ENCODE measurements at places on chromosomes 2 and 18.

DNA sequence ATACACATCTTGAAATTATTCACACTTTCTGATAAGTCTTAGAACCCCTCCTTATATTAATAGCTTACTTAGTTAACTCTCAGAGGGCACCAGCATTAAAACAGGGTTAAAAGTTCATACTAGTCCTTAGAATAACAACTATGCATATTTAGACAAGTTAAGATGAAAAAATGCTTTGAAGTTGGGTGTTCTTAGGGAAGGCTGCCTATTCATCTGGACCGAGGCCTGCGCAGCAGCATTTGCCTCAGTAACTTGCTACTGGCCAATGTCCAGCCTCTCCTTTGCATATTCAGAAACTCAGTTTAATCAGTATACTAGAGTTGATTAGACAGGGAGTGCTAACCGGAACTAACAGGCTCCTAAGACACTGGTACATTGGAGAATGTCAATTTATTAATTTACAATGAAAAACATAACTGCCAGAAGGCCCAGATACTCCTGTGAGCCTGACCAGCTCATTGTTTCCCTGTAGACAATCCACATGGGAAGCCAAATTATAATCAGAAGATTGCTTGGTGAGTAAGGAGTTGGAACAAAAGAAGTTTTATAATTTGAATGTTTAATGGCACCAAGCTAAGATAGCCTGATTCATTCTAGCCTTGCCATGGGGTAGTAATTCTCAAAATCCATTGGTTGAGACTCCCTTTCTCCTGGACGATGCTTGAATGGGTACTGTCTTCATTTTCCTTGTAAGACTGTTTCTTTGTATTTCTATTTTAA lies 48.9 kb downstream of the DYNC1I2 start:
- no peak for DNase-seq

GRCh38 chr2:142722086-142722485 lies 155.4 kb upstream of the KYNU start:
- no peak for DNase-seq

- no peak for DNase-seq
Observed at GRCh38 chr2:151534001-151534400, 124.3 kb downstream of the RIF1 start.

DNA sequence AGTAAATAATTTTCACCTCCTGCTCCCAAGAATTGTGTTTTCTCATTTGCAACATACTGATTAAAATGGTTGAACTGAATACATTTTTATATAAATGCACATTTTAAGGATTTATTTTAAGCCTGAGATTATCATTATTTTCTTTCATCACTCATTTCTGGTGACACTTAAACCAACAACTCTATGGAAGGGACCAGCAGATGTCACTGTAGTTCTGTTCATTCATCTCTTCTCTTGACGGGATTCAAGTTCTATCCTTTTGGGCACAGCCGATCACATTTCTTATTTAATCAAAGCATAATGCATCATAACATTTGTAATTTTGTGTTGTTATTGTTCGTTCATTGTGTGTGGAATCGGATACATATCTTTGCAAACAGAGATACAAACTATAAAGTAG lies 417.9 kb downstream of the HRH4 start:
- no peak for DNase-seq

DNA sequence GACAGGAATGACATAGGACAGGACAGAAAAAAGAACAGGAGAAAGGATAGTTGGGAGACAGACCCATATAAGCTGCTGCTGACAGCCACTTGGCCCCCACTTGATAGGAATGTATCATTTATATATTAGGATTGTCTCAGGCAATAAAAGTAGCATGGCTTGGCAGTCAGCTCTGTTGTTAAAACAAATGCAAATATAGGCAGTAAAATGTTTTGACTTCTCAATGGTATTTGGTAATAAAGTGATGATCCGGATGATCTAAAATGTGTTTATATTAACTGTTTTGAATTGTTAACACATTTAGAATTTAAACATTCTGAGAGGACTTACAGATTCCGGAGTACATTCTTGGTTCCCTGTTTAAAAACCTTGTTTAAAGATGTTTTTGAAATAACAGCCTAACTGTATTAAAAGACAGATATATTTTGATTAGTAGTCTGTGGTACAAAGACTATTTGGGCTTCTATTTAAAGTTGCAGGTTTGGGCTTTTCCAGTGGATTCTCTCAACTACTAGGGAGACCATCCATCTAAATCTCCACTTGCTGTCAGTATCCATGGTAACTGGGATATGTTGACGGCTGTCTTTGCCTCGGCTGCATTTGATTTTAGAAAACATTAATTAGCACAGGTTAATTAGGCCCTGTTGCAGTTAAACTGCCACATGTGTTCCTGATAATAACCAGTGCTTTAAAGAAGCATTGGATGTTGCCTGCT lies 147.6 kb downstream of the ESCO1 start:
- no peak for DNase-seq

DNA sequence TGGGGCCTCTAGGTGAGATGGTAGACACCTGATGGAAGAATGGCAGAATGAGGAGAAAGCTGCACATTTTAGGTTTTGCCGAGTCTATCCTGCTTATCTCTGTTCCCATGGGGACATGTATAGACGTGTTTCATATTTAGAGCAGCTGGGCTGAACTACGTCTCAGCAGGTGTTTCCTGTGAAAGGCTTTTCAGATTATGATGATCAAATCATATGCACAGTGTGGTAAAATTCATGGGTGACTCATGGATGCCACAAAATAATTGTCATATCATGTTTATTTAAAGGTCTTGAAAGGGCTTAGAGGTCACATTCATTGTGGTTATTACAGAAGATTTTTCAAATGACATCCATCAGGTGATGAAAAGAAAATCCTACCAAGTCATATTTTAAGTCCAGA lies 90.5 kb downstream of the ICOS start:
- DNase-seq: peak; percentile 44

DNA sequence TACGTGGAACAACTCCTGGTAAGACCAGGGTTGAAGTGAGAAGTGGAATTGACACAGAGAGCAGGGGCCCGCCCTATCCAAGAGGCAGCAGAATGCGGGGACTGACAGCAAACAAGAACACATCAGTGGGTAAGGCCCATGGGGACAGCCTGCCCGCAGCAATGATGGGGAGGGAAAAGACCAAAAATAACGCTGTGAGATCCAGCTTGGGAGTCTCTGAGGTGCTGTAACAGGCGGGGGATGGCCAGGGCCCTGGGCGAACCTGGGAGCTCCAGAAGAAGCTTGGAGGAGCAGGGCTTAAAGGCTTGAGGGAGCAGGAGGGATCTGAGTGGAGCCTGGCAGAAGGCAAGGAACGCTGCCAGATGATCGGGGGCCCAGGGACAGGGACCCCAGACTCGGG lies 173.4 kb downstream of the TMEM200C start:
- DNase-seq: no peak

DNA sequence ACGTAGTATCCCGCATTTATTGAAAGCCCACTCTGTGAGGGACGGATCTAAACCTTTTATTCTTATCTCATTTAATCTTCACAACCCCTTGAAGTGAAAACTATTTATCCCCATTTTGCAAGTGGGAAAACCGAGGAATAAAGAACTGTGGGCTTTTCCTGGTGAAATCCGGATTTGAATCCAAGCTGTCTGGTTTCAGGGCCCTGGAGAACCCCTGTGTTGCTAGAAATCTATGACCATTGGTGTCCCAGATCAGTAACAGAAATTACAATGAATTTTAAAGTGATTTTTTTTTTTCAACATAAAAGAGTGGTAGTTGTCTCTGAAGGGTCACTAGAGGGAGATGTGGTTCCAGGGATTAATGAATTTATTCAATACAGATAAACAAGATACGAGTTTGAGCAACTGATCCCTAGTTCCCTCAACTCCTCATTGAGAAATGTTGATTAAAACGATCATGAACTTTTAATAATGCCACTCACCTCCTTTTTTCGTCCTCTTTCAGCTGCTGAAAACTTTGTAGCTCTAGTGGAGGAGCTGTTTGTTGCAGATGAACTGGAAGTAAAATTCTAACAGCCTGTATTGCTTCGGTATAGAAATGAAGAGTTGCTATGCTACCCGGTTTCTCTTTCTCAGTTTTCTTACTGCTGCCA lies 940 bp downstream of the XRCC5 start:
- no peak for DNase-seq

DNA sequence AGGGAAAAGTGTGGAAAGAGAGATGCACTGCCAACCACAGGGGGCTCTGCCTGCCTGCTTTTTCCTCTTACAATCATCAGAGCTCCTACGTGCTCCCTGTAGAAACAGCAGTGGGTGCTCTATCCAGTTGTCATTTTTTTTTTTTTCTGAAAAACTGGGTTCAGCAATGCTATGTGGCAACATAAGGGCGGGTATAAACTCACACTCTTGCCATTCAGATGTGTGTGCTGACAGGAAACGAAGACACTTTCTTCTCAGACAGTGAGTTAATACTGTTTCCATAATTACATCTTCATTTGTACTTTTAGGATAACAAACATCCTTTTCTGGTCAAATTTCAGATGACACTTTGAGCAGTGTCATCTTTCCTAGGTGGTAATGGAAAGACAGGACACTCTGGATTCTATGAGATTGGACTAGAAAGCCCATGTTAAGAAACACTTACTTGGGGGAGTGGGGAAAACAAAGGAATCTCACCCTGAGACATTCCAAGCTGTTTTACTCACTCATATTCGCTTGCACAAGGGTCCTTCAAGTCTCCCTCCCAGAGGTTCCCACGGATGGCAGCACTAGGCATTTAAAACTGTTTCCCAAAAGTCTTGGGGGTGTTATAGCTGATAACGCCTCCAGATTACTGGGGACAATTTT lies 41.3 kb downstream of the CCDC93 start:
- DNase-seq: no peak

GRCh38 chr2:197204519-197205250 lies 105.9 kb downstream of the ANKRD44 start:
- no peak for DNase-seq

- DNase-seq: no peak
Observed at GRCh38 chr18:1232867-1233266, 328.2 kb downstream of the ADCYAP1 start.

- no peak for DNase-seq
Observed at GRCh38 chr2:187055463-187055862, 206.5 kb upstream of the ZSWIM2 start.

DNA sequence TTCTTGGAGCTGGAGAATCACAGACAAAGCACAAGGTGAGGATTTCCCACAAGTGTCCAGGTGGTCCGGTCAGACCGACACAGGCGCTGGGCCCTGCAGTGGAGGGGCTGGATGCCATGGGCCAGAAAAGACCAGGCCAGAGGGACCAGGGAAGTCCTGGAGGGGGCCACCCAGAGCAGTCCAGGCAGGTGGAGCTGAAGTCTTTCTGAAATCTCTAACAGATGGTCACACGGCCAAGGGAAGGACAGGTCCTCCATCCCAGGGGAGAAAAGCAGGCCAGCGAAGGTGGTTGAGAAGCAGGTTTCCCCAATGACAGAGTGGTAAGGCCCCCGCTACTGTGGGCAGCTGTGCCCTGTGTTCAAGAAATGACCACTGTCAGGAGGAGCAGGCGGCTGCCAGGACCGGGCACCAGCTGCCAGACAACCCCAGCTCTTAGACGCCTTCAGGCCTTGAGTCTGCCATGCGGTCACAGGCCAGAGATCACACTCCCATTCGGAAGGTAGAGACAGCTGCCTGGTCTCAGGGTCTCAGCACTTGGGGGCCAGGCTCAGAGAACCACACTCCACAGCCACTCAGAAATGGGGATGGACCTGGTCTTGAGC lies 25.9 kb downstream of the HS1BP3 start:
- DNase-seq: no peak

DNA sequence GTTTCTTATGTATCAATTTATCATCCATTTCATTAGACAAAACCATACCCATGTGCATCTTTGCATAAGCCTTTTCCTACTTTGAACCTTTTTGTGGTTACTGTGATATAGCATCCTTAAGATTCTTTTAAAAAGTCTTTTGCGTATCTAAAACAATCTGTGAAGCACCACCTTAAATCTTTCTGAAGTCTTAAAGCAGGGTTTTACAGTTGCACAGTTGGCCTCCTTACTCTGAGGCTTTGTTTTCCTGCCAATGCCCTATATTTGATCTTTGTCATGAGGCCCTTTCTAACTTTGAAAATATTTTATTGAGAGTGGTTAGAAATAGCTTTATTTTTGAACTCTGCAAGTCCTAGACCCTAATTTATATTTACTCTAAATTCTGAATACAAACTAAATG lies 163.4 kb upstream of the MAP3K20 start:
- no peak for DNase-seq

- no peak for DNase-seq
Observed at GRCh38 chr2:1137913-1138391, 187.3 kb downstream of the SNTG2 start.

GRCh38 chr18:64692826-64693225 lies 543.9 kb upstream of the LINC00305 start:
- no peak for DNase-seq

- no peak for DNase-seq
Observed at GRCh38 chr2:200616656-200617055, 30.8 kb downstream of the AOX1 start.

DNA sequence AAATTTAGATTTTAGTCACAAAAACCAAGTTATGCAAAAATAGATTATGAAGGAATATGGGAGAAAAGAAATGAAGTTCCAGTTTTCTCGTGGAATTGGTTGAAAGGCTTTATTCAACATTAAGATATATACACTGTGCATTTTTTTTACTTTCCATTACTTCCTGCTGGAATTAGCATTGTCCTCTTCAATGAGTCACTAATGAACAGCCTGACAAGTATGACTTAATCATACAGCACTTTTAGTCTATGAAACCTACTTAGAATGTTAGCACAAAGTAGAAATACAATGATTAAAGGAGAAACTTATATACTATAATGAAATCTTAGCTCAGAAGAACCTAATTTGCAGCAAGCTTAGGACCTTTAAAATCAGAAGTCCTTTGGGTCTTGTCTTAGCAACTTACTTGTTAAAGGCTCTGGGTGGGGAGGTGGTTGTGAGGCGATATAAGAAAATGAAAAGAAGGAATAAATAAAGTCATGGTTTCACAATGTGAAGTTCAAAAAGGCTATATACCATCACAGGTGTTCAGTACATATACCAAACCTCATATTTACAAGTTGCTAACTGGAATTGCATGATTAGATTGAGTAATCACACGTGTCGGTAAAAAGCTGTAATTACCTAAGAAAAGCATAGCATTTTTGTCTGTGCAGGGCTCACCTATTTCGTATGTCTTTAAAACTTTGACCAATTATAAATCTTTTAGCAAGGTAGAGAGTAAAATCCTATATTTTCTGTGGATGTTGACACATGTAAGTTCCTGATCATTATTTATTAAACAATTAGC lies 236.8 kb downstream of the CAMKMT start:
- no peak for DNase-seq

DNA sequence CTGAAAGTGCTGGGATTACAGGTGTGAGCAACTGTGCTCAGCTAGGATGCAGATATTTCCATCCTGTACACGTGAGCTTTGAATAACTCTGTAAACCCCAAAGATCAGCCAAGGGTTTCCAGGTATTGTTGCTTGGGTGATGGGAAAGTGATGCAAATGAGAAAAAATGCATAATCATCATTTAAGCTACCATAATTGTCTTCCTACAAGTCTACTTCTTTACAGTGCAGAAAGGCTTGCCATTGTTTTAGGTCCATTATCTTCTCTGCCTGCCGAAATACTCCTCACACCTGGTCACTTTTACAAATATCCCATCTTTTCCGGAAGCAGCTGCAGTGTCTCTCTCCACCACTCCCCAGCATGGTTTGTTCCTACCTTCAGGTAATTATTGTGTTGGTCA lies 259.8 kb upstream of the CCDC68 start:
- no peak for DNase-seq
